ENCODE measurements at places on chromosomes 6 and 20.

GRCh38 chr6:126444659-126445273, 104.9 kb downstream of the CENPW start:
- DNase-seq: no peak

DNA sequence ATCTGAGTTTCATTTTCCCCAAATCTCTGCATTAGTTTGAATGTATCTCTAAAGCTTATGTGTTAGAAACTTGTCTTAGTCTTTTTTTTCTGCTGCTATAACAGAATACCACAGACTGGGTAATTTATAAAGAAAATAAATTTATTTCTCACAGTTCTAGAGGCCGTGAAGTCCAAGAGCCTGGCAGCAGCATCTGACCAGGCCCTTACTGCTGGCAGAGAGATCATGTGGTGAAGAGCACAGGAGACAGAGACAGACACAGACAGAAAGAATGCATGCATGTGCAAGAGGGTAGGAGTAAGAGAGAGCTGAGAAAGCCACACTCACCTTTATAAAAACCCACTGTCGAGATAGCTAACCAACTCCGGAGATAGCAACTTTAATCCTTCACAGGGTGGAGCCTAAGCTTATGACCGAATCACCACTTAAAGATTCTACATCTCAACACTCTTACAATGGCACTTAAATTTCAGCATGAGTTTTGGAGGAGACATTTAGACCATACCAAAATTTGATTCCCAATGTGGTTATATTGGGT, 412.7 kb upstream of the SOX4 start:
- DNase-seq: no peak

GRCh38 chr6:51844336-51844735, 243.1 kb downstream of the PKHD1 start:
- no peak for DNase-seq

- no peak for DNase-seq
Observed at GRCh38 chr20:1005452-1006027, 3.4 kb upstream of the RSPO4 start.

DNA sequence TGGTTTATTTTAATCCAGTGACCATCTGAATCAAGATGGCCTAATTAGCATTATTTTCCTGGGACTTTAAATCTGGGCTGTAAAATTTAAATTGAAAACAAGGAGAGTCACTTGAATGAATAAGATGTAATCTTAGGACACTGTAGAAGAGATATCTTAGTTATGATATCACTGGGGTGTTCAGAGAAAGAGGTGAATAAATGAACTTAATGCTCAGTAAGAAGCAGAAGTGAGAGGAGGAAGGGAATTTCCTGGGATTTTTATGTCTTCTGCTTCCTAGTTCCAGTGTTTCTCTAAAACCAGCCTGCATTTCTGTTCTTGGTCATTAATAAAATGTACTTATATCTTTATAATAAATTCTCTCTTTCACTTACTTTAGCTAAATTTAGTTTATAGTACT, 136.8 kb upstream of the PTPRK start:
- no peak for DNase-seq

DNA sequence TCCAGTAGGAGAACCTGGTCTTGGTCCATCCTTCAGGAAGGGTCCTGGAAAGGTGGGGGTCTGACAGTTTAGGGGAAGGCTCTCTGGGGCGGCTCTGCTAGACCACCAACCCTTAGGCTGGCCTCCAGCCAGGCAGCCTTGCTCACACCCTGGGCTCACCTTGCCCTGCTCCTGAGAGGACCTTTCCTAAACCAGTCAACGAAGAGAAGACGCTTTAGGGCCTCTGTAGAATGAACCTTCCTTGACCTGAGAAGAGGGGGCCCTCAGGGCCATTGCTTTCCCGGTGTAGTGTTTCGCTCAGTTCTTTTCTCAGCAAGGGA, 1.1 kb downstream of the CDC25B start:
- DNase-seq: no peak

GRCh38 chr6:89122625-89123024, 4.8 kb upstream of the SRSF12 start:
- no peak for DNase-seq

DNA sequence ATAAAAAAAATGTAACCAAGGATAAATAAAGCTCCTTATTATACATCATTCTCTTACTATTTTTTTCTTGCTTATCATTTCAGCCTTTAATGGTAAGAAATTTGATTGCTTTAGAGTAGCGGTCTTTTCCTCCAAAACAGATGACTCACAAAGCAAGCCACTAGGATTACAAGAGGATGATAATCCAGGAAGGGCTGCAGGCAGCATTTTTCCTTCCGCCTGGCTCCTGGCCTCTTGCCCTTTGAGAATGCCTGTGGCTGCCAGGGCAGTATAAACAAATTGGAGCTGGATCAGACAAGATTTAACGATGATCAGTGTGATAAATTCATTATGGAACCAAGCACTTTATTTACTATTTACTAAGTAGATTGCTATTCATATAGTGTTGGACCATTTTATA, 9.7 kb upstream of the FBXL4 start:
- no peak for DNase-seq

DNA sequence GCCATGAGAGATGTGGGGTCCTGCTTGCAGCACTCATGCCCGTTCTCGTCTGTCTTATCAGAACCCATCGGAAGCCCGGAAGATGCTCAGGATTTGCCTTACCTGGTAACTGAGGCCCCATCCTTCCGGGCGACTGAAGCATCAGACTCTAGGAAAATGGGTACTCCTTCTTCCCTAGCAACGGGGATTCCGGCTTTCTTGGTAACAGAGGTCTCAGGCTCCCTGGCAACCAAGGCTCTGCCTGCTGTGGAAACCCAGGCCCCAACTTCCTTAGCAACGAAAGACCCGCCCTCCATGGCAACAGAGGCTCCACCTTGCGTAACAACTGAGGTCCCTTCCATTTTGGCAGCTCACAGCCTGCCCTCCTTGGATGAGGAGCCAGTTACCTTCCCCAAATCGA, 8.3 kb downstream of the PI16 start:
- DNase-seq: peak; percentile 76

- DNase-seq: no peak
Observed at GRCh38 chr20:20489054-20489453, 121.2 kb downstream of the INSM1 start.

- no peak for DNase-seq
Observed at GRCh38 chr6:12614456-12614855, 102.1 kb upstream of the PHACTR1 start.

- DNase-seq: no peak
Observed at GRCh38 chr6:53898026-53898795, 103.4 kb downstream of the LRRC1 start.

GRCh38 chr6:53411451-53411850, 62.7 kb upstream of the ELOVL5 start:
- no peak for DNase-seq

GRCh38 chr20:9492067-9492466, 22.3 kb upstream of the LAMP5 start:
- no peak for DNase-seq

GRCh38 chr20:58891718-58892140, 39.2 kb downstream of the GNAS start:
- peak; percentile 21 for DNase-seq

DNA sequence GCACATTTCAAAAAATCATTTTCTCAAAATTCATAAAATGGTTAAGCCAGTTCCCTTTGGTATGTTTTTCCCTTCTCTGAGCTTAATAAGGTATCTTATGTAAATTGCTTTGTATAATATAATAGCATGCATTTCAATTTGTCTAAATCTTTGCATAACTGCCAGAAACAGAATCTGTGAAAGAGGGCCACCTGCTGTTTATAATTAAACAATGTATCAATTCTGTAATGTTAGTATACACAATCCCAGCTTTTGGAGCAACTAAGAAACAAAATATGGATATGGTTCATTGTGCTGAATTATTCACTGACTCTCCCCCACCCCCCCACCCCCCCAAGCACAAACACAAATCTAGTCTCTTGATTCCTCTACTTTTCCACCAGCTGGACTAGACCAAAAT, 54.8 kb downstream of the GPX5 start:
- DNase-seq: no peak

GRCh38 chr6:152723398-152723797, 25.7 kb downstream of the MYCT1 start:
- no peak for DNase-seq

- no peak for DNase-seq
Observed at GRCh38 chr6:17505767-17506280, 94.3 kb upstream of the FAM8A1 start.

DNA sequence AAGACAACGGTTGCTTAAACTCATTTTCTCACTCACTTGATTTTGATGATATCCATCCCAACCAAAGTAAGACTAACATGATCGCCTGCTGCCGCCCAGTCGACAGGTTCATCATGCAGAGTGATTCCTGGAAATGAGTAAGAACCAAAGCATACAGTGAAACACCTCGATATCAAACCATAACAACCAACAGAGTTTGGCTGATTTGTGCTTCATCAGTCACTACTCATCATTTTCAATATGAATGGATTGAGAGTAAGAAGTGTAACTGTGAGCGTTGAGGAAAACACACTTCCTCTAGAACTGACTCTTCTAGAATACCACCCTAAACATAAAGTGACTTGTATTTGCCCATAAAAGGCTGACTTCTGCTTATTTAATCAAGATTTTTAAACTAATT, 29.2 kb upstream of the ALDH8A1 start:
- DNase-seq: no peak

GRCh38 chr6:43923376-43924221, 153.6 kb downstream of the VEGFA start:
- no peak for DNase-seq

- peak; percentile 28 for DNase-seq
Observed at GRCh38 chr20:51542571-51543421, at the start of gene NFATC2. TSS of gene NFATC2 (minus strand) at chr20:51542719. CDS start at chr20:51542499, 220 bp downstream.

DNA sequence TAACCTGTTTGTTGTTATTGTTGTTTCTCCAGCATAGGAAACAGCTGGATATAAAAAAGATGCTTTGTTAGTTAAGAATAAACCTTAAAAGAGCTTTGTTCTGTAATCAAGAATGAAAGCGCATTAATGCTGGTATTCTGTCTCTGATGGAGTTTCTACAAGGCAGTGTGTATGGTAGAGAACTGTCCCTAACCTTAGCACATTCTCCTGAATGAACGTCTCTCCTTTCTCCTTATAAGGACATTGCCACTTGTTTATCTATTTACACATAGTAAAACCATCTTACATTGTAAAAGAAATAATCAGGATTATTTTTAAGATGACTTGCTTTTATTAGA, 33.8 kb upstream of the LCA5 start:
- DNase-seq: no peak

- no peak for DNase-seq
Observed at GRCh38 chr6:127177030-127177922, 58.8 kb downstream of the RSPO3 start.

DNA sequence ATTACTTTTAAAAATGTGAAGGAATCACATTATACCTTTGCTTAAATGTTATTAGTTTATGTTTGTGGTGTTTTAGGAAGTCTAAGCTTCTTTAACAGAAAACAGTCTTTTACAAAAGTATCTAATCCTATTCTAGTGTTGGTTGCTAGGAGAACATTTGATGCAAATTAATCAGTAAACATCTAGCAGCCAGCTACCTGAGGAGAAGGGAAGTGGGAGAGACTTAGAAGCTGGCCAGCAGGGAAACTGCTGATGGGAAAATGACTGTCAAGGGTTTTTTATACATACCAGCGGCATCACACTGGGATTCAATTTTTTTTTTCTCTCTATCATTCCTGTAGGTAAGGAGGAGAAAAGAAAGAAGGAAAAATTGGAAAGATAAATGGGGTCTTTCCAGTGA, 686.0 kb upstream of the MMS22L start:
- DNase-seq: no peak

GRCh38 chr6:26394289-26394688, 7.8 kb upstream of the BTN3A1 start:
- no peak for DNase-seq

GRCh38 chr6:2957696-2958330, 13.6 kb downstream of the SERPINB6 start:
- no peak for DNase-seq

DNA sequence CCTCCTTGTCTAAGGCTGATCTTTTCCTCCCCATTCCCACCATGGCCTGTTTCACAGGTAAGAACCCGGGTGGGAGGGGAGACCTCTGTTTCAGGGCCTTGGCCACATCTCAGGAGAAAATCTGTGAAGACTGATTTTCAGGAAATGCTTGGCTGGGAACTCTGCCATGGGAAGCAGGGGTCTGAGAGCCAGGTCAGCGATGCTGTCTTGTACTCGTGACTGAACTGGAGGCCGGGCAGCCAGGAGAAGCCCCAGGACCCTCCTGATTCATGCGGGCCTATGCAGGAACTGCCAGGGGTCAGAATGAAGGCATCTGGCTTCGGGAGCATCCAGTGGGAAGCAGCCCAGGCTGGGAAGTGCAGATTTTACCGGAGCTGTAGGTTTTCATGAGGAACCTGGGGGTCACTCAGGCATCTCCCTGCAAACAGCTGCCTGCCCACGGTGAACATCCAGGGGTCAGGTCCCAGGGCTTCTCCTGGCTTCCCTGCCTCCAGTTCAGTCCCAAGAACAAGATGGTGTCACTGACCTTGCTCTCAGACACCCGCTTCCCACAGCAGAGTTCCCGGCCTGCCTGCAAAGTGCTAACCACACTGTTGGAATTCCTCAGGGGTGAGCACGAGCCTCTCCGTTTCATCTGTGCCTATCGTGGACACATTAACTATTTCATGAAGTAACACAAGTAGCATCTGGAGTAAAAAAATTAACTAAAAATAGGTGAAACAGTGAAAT, 90.2 kb upstream of the SULF2 start:
- no peak for DNase-seq

GRCh38 chr6:1963596-1963995, 281.8 kb downstream of the GMDS start:
- no peak for DNase-seq

GRCh38 chr20:22560817-22561216, 23.6 kb downstream of the FOXA2 start:
- DNase-seq: no peak

GRCh38 chr6:44321210-44321609, 8.1 kb upstream of the AARS2 start:
- no peak for DNase-seq

DNA sequence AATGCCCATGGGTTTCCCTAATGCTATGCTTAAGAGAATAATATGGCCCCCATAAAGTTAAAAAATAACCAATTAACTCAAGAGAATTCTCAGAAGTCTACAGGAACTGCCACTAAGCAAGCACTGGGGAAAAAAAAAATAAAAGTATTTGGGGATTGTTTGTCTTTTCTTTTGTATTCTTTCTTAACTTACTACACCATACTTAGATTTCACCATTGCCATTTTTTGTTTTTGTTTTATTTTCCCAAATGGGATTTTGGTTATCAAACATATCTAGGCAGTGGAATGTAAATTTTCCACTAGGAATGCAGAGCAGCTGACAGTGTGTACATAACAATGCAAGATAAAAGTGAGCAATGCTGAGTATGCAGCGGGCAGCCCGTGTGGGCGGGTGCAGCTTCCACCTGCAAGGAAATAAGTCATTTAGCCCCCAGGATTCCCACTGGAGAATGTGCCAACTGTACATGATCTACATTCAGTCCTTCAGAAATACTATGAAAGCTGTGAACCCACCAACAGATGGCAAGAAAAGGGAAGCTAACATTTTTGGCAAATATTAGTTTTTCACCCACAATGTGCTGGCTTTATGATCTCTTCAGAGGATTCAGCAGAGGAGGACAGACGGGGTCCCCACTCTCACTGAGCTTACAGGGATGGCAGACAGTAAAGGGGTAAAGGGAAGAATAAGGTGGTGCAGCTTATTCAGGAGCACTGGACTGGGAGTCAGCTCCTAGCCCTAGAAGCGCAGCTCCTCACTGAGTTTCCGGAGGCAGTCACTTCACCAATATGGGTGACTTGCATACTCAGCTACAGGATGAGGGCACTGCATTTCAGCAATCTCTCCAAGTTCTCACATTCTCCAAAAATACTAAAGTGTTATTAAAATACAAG, 44.4 kb downstream of the DCDC2 start:
- DNase-seq: no peak

GRCh38 chr6:43242908-43243663, at the start of gene TTBK1:
TSS of gene TTBK1 (plus strand) at chr6:43243481. CDS start at chr6:43246661, 3,180 bp downstream.
- DNase-seq: no peak
